ENCODE measurements at places on chromosomes 5 and 9.
A peak's percentile ranks its signal among the peaks of the same experiment; 100 is the strongest.

GRCh38 chr5:147854894-147855773 lies 23.4 kb upstream of the SCGB3A2 start:
- DNase-seq, result no peak

- DNase-seq, result peak; percentile 98
Measured at GRCh38 chr9:121556580-121556979, 56.9 kb upstream of the GGTA1 start.

DNA sequence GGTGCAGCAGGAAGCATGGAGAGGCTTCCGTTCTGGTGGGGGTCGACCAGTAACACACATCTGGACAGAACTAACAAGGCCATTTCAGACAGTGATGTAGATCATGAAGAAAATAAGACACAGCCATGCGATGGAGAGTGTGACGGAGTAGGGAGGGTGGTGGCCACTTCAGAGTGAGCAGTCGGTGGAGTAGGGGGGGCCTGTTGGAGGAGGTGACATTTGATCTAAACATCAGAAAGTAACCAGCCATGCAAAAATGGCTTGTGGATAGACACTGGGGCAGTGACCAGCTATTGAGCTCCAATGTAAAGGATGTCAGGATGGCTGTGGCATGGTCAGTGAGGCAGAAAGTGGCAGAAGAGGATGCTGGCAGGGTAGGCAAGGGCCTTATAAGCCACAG lies 65.9 kb downstream of the PPARGC1B start:
- DNase-seq, result no peak

- peak; percentile 35 for DNase-seq
Measured at GRCh38 chr9:89421595-89421994, 76.3 kb downstream of the SEMA4D start.

- no peak for DNase-seq
Measured at GRCh38 chr5:129406440-129406839, 53.7 kb upstream of the ADAMTS19 start.

DNA sequence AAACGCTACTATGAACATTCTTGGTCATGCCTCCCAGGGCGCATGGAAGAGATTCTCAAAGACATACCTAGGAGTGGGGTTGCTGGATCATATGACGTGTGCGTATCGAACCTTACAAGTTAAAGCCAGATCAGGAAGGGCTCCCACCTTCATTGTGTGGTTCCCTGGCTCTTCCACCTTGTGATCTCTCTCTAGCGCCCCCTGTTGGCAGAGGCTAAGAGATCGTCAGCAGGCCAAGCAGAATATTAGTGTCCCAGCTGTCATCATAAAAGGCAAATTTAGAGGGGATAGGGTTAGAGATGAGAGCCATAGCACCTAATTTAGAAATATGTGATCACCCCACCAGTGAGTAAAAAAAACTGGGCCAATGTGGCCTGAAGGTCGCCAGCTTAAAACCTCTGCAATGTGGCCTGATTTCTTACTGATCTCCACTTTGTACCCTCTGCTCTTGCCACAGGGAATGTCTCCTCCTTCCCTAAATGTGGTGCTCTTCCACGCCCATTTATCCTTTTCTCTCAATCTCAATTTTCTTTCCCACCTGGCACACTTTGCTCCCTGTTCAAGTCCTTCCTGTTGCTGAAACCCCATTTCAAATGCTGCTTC lies 91.7 kb upstream of the SHB start:
- DNase-seq, result peak; percentile 27

- DNase-seq, result peak; percentile 93
Measured at GRCh38 chr9:124078641-124079040, 67.1 kb downstream of the LHX2 start.

DNA sequence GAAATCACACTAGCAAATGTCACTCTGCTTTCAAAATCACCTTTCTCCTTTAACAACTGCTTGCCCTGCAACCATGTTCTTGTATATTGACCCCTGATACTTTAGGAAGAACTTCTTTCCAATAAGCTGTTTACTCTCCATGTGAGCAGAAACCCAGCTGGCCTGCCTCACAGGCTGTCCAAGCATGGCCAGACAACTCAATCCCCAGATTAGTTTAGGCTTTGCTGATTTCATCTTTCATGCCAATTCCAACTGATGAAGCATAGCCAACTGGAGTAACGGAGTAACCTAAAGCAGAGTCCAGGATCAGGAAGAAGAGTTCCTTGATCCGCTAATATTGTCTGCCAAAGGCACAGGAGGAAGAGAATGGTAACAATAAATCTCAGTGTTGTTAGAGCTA lies 56.7 kb upstream of the HTR1A start:
- DNase-seq, result no peak

- no peak for DNase-seq
Measured at GRCh38 chr9:130666393-130667119, 2.2 kb downstream of the PRDM12 start.

- no peak for DNase-seq
Measured at GRCh38 chr9:135591506-135592330, 30.2 kb downstream of the PAEP start.

DNA sequence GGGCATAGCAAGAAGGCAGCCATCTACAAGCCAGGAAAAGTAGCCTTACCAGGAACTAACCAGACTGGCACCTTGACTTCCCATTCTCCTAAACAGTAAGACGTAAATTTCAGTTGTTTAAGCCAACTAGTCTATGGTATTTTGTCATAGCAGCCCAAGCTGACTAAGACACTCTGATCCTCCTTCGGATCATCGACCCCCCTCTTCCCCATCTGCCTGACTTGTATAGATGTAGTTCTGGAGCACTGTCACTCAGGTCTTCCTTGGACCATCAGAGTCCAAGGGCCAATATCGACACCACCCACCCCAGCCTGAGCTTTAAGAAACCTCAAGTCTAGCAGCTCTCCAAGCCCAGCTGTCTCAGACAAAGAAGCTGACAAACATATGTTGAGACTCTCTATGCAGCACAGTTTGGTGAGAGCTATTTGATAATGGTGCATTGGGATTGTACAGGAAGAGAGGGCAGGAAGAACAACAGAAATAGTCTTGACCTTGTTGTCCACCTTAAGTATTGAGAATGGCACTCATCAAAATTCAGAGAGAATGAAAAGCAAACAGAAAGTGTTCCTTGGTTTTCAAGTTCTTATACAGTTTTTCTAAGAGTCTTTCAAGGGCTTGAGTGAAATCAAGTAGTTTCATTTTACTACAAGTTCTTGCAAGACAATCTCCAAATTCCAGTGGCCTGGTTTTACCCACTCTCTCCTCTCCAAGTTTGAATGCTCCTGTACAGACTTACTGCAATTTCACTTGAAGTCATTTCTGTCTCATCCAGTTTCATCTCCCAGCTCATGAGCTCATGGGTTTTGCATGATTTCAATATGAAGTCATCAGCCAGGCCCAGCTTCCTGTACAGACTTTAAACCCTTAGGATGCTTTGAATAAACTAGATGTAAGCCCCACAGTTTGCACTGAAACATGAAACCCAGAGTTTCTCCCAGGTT lies 122.3 kb upstream of the RAI14 start:
- DNase-seq, result peak; percentile 32

DNA sequence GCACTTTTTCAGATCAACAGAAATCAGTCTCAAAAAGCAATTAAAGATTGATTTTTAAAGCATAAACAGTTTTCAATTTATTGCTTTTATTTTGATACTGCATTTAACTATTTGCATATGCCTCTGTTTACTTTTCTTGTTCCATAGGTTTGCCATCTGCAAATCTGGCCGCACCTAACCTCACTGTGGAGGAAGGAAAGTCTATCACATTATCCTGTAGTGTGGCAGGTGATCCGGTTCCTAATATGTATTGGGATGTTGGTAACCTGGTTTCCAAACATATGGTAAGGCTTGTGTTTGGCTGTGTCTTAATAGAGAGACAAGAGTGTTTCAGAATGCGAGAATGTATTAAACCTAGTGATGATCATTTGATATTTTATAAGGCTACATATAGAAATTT lies 53.9 kb downstream of the NTRK2 start:
- DNase-seq, result no peak

DNA sequence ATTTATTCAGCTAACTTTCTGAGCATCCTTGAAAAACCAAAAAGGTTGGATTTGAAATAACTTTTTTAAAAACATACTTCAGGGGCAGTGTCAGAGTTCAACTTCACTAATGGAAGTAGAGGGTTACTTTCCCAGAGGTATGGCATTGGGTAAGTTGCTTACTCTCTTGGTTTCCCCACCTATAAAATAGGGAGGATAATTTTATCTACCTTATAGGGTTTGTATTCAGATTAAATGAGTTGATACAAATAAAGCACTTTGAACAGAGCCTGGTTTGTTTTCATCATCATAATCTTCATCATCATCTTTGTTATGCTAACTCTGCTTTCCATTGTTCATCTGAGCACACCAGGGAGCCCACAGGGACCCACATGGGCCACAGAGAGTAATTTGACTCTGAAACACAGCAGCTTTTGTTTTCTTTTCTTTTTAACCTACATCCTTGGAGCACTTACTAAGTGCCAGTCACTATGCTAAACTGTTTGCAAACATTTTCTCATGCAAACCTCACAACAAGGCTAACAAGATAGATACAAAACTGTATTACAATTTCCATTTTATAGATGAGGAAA lies 179.1 kb upstream of the SLC24A2 start:
- DNase-seq, result no peak

GRCh38 chr5:125659316-125660023 lies 763.7 kb upstream of the GRAMD2B start:
- no peak for DNase-seq

DNA sequence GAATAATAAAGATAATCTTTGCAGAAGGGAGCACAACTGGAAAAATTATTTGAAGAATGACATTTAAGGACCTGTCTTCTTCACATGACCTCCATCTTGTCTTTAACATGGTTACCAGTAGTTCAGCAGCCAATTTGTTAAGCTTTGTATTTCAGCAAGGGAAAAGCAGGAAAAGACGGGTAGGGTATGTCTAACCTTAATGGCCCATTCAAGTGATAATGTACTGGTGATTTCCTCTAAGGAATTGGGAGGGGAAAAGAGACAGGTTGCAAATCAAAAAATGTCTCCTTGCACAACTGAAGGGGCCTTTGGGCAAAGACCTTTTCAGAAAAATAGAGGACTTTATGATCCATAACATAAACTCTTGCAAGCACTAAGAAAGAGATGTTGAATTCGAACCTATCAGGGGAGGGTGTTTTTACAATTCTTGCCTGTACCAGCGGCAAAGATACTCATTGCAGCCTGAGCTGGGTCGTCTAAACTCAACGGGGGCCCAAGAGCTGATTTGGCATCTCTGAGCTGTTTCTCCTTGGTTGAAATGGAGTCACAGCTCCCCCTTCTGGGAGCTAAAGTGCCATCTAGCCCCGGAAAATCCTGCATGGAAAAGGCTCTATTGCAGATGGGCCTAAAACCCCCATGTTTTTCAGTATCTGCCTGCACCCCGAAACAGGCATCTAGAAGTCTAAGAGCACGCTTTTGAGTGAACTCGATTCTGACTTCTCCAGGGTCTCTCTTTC lies 3.8 kb downstream of the BRINP1 start:
- DNase-seq, result peak; percentile 3

DNA sequence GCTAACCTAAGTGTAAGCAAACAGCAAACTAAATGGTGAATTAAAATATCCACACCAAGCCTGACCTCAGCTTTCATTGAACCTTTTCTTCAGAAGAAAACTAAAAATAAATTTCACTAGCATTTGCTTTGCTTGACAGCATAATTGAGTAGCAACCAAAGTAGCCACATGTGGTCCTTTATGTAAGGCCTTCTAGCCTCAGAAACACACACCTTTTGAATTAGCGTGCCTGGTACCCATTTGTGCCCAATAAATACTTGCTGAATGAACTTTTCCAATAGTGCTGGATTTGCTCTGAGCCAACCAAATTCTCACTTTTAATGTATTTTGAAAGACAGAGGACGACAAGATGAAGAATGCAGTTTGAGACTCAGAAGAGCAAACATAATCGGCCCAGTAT lies 2.1 kb upstream of the NIPBL start:
- peak; percentile 2 for DNase-seq

DNA sequence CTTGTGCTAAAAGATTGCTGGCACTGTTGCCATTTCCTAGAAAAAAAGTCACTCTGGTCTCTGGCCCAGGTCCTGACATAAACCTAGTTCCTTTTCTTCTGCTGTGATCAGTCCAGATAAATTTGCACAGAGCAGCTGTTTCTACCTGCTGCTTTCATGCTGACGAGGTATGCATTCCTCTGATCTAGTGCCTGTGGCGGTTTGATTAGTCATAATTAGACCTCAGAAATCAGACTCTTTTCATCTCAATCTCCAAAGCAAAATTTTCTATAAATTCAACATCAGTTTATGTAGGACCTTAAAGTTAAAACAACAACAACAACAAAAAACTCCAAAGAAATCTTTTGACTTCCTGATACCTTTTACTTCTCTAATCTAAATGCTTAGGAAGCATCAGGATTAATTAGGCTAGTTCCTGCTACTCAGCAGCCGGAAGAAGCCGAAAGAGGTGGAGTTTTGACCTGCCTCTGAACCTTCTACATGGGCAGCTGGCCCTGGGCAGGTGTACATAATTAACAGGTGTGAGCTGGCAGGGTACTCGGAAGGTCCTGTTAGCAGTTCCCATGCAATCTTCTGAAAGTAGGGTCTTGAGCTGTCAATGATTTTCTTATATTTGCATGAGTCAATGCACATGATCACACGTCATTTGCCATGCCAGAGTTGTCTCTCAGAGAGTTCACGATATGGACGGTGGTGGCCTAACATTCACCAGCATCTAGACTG lies 83.3 kb upstream of the CCDC112 start:
- peak; percentile 63 for DNase-seq

DNA sequence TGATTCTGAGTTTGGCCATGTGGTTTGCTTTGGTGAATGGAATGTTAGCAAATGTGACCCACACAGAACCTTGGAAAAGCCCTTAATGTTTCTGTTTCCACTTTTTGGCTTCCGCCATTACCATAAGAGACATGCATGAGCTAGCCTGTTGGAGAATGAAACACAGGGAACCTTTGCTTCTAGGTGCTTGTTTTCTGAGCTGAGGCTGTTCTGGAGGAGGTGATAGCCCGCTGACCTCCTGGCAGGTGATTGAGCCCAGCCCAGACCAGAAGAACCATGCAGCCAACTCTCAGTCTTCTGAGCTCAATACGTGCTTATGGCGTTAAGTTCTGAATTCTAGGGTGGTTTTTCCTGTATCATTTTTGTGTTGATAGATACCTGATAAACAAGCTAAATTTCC lies 148.6 kb upstream of the KLF9 start:
- DNase-seq, result no peak

- DNase-seq, result no peak
Measured at GRCh38 chr9:5516453-5517220, 6.3 kb downstream of the PDCD1LG2 start.

DNA sequence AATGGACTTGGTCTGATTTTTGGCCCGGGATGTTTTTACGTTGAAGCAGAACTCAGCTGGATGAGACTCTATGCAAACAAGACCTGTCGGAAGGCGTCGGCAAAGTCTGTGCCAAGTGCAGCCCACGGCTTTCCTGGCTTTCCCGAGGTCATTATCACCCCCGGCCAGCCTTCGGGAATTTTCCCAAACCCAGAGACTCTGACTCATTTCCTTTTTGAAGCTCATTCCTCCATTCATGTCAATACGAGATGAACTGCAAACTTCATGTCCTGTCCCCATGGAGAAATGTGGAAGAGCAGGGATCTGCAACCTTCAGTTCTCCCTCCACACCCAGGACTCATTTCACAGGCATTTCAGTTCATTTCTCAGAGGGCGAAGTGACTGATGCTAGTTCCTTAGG lies 95.3 kb downstream of the IRX2 start:
- no peak for DNase-seq
